ENCODE measurements at places on chromosomes 2 and 18.

DNA sequence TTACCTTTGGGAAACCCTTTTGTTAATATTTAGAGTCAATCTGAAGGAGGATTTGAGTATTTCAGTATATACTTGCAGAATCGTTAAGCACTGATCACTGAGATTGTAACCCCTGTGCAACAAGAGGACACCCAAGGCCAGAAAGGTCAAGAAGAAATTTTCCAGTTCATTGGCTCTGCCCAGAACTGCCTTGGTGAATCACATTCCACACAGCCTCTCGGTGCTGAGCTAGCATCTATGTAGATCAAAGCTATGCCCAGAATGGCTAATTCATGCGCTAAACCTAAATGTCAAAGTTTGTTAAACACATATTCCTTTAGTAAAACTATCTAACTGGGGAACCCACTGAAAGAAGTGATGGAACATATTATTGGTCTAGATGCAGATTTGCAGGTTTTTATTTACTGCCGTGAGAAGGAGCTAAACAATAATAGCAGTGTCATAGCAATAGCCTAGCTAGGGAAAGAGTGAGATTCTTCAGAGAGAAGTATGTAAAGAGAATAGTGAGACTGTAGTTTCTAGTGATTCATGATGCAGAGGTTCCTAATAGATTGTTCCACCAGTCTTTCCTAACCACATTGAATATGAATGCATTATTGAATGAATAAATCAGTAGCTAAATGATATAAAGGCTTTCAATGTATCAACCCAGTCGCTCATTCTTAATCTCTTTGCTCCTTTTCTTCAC lies 423.2 kb upstream of the CRIM1 start:
- no peak for DNase-seq

GRCh38 chr18:29326214-29326613 lies 1149.3 kb upstream of the CDH2 start:
- no peak for DNase-seq

DNA sequence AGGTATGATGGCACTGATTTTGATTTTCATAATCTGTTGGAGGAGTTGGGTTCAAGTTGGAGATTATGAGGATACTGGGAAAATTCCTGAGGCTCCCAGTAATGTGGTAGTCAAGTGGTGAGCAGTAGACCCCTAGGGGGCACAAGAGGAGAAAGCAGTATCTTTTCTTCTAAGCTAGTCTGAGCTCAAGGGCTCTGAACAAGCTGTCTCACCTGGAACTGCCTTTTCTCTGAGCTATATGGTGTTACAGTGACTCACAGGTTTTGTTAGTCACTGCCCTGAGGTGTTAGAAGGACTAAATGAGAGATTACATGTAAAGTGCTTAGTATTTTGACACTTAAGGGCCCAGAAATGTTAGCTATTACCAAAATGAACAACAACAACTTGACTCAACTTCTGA lies 42.2 kb downstream of the CD302 start:
- DNase-seq = no peak

DNA sequence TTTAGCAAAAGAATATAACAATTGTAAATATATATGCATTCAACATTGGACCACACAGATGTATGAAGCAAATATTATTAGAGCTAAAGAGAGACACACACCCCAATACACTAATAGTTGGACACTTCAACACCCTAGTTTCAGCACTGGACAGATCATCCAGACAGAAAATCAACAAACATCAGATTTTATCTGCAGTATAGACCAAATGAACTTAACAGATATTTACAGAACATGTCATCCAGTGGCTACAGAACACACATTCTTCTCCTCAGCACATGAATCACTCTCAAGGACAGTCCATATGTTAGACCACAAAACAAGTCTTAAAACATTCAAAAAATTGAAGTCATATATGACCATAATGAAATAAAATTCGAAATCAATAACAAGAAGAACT lies 22.1 kb upstream of the EVA1A start:
- DNase-seq = no peak

- no peak for DNase-seq
These were observed 1510.2 kb upstream of the DDX18 start for GRCh38 chr2:116304328-116304727.

DNA sequence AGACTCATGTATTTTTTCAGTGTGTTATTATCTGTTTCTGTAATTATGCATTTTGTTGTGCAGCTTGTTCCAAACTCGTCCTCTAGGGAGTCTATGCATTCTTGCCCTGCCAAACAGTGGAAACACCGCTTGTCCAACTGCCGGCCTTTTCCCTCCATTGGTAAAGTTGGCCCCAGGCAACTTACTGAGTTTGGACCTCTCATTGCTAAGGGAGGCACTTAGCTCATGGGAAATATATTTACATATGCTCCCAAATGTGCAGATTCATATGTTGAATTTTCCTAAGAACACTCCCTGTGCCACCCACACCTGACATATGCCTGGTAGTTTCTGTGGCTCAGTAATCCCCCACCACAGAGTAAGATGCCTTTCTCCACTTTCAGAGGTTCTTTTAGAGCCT lies 98.0 kb downstream of the TMEM185B start:
- no peak for DNase-seq

DNA sequence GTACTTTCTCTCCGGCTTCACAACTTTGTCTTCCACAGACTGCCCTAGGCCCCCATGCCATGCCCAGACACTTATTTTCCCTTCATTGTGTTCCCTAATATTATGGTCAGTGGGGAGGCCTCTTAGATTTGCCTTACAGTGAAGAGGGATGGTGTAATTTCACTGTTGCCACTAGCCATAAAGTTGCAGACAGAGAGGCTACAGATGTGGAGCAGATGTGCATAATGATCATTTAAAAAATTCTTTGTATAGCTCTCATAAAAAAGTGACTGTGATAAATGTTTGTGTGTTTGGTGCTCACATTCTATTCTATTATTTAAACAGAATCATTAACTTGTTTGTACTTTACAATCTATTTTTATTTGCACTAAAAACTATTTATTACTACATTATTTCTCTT lies 67.5 kb upstream of the FN1 start:
- no peak for DNase-seq

DNA sequence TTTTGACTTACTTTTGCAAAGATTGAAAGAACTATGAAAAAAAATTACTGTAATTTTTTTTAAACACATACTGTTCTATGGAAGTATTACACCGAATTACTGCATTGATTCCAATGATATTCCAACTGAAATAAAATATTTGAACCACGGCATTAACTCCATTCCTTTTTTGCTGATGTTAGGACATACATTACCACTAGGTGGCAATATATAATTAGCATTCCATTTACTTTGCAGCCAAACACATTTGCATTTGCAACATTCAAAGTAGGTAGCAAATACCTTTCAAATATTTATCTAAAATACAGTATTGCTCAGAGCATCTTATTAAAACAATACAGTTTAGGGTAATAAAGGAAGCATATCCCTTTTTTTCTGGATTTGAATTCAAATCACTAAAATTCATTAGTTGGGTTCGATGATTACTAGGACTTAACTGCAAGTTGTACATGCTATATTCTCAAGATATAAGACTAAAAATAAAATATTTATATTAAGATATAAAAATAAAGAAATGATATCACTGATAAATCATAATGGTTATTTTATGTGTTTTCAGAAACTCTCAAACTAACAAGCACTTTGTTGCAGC lies 31.3 kb downstream of the LANCL1 start:
- DNase-seq = peak; percentile 30

- peak; percentile 9 for DNase-seq
These were observed 10.0 kb upstream of the GBX2 start for GRCh38 chr2:236177967-236178889.

DNA sequence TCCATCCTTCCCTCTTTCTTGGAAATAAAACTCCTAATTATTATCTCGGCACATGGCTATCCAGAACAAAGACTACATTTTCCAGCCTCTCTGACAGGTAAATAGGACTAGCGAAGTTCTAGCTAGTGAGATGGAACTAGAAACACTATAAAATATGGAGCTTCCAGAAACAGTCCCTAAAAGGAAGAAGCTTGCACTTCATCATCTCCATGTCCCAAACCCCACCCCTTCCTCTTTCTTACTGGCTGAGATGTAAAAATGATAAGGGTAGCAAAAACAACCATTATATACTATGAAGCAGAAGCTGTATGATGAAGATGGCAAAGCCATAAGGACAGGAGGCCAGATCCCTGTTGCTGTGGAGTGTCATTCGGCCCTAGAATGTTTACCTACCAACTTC lies 11.7 kb upstream of the ACTR2 start:
- peak; percentile 29 for DNase-seq

GRCh38 chr2:69154106-69154505 lies 141.1 kb downstream of the ANTXR1 start:
- no peak for DNase-seq

DNA sequence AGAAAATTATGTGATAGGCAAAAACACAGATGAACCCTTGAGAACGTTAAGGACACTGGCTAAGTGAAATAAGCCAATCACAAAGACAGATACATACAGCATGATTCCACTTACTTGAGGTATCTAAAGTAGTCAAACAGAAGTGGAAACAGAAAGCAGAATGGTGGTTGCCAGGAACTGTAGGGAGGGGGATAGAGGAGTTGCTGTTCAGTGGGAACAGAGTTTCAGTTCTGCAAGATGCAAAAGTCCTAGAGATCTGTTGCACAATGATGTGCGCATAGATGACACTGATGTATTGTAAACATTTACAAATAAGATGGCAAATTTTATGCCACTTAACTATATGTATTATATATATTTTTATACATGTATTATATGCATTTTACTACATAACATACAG lies 59.7 kb downstream of the POLE4 start:
- DNase-seq = peak; percentile 94

GRCh38 chr2:174829550-174829949 lies 65.3 kb upstream of the CHRNA1 start:
- DNase-seq = no peak

DNA sequence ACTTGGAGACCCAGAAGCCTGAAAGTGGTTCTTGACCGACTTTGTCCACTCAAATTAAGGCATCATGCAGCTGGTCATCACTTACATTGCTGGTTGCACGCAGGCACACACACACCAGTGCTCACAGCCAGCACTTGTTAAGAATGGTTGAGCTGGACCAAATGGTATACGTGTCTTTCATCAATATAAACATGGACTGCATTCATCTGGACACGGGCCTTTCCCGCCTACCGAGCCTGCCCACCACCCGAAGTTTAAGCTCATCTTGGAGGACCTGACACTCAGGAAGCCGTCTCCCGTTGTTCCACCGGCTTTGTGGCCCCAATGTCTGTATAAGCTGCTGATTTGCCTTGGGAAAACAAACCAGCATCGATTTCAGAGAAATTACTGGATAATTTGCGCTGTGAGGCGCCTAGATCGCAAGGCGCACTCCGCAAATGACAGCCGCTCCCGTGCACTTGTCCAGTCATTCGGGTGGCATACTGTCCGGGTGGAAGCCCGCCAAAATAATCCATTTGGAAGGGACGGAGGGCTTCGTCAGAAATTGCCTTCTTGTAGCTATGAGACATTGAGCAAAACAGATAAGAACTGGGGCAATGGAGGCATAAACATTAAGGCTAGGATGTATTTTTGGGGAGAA lies 40.1 kb upstream of the AKAIN1 start:
- DNase-seq = no peak

GRCh38 chr2:52474091-52474490 lies 1293.5 kb upstream of the CHAC2 start:
- no peak for DNase-seq

DNA sequence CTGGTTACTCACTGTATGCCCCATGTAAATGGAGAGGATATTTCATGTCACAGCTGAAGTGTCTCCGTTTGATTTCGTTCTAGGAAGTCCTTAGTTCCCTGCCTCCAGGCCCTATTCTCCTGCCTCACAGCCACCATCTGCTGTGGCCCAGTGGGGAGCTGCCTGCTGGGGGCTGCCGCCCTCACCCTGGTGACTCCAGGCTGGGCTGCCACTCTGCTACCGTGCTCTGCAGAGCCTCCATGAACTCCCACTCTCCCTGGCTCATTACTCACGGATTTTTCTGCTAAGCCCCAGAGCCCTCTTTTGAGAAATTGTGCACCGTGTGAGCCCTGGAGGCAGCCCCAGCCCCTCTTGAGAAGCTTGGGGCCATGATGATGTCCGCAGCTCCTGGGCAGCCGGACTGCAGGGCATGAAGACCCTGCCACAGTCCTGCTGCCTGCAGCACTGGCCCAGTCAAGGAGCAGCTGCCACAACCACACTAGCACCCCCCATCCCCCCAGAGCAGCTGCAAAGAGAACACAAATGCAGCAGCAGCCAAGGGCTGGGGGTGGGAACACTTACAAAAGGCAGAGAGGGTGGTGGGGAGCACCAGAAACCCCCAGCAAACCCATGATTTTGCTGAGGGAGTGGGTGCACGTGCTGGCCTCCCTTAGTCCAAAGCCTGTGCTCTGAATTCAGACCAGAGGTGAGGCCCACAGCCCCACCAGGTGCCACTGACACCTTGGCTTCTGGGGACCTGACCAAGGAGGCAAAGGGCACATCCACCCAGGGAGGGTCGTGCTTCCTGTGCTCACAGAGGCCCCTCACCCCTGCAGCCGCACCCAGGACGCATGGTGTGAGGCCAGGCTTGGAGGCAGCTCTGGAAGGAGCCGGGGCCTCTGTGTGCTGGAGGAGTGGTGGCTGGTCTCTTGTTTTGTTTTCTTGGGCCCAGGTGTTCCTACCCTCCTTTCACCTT lies 270.2 kb upstream of the RAB6C start:
- DNase-seq = no peak

DNA sequence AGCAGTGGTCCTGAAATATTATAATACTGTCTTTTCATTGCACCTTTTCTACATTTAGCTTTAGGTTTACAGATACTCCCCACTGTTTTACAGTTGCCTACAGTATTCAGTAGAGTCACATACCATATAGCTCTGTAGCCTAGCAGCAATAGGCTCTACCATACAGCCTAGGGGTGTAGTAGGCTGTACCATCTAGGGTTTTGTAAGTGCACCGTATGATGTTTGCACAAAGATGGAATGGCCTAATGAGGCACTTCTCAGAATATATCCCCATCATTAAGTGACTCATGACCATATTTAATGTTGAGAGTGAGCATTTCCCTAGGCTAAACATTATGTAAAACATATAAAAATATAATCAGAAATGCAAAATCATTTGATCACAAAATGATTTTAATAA lies 511.3 kb upstream of the RAB12 start:
- no peak for DNase-seq

DNA sequence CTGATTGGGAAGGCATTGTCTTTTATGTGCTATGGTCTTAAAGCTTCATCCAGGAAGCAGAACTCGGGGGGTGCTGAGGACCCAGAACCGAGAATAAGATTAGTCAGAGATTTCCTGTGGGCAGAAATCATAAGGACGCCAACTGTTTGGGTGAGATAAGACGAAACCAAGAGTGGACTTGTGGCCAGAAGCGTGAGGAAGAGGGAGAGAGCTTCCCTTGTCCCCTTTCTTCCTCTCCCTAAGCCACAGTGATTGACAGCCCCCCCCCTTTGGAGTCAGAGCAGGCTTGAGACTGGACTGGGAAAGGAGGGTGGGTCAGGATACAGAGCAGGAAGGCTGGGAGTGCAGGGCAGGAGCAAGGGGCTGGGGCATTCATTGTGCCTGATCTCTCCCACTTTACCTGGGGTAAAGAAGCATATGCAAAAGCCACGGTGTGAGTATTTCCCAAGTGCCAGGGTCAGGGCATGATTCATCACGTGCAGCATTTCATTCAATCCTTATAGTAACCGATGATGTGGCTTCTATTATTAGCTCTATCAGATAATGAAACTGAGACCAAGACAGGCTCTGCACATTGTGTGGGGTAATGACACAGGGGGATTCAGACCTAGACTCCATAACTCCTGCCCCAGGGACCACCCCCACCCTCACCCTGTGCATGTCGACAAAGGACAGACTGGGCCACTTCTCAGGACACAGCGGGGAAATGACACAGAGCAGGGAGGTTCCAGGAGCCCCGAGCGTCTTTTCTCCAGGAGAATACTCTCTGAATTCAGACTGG lies 3.0 kb upstream of the IL1RN start:
- peak; percentile 95 for DNase-seq

Measured in inflammatory macrophage treated with lipopolysaccharide for 4 hours (primary cell).